ENCODE measurements at places on chromosomes 6 and 20. TPM values are rescaled to one million over a fixed set of nuclear protein-coding genes. Genes with fewer than 3 reads are reported as not detected.

C6orf163 gene
- 0.59 TPM for total RNA-seq

ARMH2 gene
- total RNA-seq = not detected

PSORS1C2 gene
- total RNA-seq = not detected

ADGB gene
- total RNA-seq = not detected

SCAF8 gene
- total RNA-seq = 22.9 TPM

SH3BGRL2 gene
- 7.2 TPM for total RNA-seq

GPR63 gene
- total RNA-seq = 0.59 TPM

ZMYND8 gene
- total RNA-seq = 14.6 TPM

GABRR2 gene
- under 0.01 TPM for total RNA-seq

GABRR1 gene
- total RNA-seq = not detected

MAPK14 gene
- 48.4 TPM for total RNA-seq

EPM2A gene
- 6.5 TPM for total RNA-seq

TUBB1 gene
- not detected for total RNA-seq

LKAAEAR1 gene
- total RNA-seq = not detected

XKR7 gene
- not detected for total RNA-seq

SAMD10 gene
- total RNA-seq = 2.4 TPM

OSER1 gene
- 29.3 TPM for total RNA-seq
